ENCODE measurements at places on chromosomes 12 and 14.
A peak's percentile ranks its signal among the peaks of the same experiment; 100 is the strongest.

- no peak for DNase-seq
These were observed 16.9 kb downstream of the FZD10 start for GRCh38 chr12:130179191-130179590.

DNA sequence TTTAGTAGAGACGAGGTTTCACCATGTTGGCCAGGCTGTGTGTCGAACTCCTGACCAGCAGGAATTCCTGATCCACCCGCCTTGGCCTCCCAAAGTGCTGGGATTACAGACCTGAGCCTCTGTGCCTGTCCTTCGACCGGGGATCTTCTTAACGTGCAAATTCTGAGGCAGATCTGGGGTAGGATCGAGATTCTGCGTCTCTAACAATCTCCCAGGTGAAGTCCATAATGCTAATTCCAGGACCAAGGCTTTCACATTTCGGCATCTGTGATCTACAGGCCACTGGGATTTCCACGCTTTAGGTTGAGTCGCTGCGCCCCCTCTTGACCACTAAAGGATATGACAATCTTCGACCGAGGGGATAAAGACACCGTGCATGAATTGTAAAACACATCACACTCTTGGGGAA is 24.8 kb downstream of the FOS start:
- peak; percentile 61 for DNase-seq

GRCh38 chr12:111505601-111506036 is 93.5 kb downstream of the ATXN2 start:
- no peak for DNase-seq

GRCh38 chr12:103779410-103780092 is 61.5 kb downstream of the NT5DC3 start:
- no peak for DNase-seq

DNA sequence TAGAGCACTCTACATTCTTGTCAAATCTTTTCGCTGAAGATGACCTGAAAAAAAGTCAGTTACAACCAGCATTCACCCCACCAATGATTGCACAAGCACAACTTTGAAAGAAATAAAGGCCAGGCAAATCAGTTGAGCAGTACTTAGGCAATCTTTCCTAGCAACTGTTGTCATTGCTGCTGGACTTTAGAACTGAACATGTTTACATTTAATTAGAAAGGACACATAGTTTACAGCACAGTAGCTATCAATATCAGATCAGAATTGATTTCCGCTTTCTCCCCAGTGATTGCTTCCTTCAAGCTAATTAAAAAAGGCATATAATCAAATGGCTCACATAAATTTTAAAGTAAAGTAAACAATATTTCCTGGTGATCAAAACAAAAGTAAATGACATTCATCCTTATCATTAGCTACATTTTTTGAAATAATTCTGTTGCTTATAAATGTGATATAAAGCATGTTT is 128.4 kb downstream of the FOXA1 start:
- DNase-seq = peak; percentile 20

DNA sequence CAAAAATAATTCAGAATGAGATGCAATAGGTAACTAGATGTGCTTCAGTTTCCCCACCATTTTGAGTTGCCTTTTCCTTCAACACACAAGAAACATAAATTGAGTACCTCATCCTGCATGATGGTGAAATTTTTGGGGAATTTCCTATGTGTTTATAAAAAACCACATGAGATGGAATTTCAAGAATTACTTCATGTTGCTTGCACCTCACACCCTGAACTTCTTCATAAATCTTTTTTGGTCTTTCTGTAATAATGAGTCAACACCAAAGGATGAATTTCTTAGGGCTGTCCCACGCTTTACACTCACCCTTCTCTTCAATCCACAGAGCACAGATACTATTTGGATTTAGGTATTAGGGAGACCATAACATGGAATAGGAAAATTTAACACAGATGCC is 22.6 kb upstream of the LUM start:
- peak; percentile 62 for DNase-seq

GRCh38 chr14:27389402-27389801 is 791.6 kb upstream of the NOVA1 start:
- no peak for DNase-seq

GRCh38 chr12:130994821-130995375 is 41.2 kb downstream of the ADGRD1 start:
- DNase-seq = no peak

DNA sequence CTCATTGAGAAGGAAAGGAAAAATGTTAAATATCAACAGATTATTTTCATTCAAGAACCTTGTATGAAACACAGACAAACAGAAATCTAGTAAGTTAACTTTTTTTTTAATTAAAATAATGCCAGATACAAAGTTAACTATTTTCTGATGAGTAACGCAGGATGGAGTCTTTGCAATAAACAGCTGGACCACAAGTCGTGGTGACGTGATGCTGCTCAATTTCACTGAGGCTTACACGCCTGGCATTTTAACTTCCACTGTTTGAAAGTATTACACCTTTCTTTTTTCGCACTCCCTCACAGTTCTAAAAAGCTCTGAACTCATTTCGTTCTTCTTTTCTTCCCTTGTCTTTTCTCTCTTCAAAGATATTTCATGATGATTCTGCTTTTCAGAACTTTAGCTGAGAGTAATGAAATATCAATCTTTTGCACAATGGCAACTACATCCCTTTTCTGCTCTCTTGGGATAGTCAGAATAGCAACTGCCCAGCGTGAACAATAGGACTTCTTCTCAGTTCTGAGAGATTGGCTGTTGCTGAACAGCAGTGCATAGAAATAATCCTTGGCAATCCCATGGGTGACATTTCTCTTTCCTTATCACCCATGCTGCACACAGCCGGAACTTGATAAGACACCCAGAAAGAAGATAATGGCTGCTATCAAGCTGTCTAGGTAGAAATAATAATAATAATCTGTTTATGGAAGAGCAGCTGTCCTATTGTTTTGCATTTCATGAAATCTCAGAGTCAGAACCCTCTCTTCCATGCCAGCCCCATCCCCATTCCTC is 160.5 kb downstream of the BTG1 start:
- peak; percentile 45 for DNase-seq

- DNase-seq = peak; percentile 51
These were observed 93.9 kb downstream of the KSR2 start for GRCh38 chr12:117874842-117875434.

DNA sequence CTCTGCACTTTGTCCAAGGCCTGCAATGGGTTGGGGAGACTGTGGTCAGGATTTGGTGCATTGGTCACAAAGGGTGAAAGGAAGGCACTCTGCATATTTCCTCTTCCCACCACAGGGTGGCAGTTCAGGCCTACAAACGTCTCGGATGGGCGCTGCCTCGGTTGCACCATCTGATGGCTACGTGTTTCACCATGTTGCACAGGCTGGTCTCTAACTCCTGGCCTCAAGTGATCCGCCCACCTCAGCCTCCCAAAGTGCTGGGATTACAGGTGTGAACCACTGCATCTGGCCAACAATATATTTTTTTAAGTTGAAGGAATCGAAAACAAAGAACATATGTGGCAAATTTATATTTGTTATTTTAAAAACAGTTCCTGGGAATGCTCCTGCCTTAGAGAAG is 35.1 kb downstream of the TMBIM6 start:
- DNase-seq = peak; percentile 79

DNA sequence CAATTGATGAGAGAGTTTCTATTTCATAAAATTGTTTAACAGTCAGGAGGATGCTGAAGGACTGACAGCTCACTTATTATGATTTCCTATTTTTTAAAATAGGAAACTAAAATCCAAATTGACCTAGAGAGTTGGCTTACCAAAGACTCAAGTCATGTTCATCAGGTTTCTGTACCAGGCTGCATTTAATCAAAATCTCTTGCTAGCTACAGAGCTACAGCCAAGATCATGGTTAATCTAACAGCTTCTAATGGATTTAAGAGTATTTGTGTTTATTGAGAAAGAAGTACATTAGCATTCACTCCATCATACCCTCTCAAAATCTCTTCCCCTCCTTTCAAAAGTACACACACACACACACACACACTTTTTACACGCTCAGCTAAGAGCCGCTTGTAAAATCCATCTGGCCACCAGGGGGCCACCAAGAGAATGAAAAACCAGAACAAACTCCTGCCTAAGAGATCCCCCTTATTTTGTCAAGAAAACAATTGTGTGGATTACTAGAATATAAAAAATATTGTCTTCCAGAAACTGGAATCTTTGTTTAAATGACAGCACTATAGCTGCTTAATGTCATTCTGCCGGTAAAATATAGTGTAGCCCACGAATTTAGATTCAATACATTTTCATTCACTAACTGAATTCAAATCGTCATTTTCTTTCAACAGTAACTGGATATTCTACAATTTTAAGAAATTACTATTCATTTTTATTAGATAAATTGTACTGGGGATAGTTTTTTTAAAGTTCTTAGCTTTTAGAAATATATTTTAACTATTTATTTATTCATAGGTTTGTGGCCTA is 334.0 kb downstream of the BTG1 start:
- DNase-seq = peak; percentile 54

GRCh38 chr14:75489480-75489837 is 32.8 kb upstream of the BATF start:
- DNase-seq = no peak

GRCh38 chr14:72836085-72836484 is 57.8 kb downstream of the DPF3 start:
- no peak for DNase-seq

GRCh38 chr12:122350141-122350848 is 72.2 kb downstream of the CLIP1 start:
- DNase-seq = peak; percentile 78

GRCh38 chr12:16325426-16325825 is 22.0 kb upstream of the MGST1 start:
- DNase-seq = no peak

- DNase-seq = no peak
These were observed 18.9 kb upstream of the COCH start for GRCh38 chr14:30855345-30856037.

DNA sequence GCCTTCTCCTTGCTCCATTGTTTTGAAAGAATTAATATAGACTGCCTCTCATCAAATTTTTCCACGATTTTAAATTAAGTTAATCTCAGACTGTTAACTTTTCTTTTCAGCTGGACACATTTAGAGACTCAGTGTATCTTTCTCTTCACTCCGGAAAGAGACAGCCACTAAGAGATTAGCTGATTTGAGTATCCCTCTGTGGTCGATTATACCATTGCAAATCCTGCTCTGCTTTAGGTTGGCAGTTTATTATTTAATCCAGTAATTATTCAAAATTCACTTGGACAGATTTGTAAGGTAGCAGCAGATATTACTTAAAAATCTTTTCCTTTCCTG is 588 bp upstream of the TWF1 start:
- no peak for DNase-seq

DNA sequence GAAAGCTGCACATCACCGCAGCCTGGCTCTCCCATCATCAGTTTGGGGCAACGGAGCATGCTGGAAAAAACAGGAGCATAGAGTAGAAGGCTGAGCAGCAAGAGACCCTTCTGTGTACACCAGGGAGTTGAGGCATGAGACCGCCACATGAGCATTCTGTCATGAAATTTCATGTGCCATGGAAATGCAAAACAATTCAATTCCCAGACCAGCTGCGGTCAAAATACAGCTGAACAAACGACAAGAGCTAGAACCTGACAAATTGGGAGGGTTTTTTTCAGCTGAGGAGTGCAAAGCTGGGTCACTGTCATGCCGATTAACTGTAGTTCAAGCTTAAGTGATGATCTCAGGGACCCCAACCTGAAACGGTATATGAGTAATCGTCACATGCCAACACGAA is 37.1 kb downstream of the TMEM30B start:
- no peak for DNase-seq

DNA sequence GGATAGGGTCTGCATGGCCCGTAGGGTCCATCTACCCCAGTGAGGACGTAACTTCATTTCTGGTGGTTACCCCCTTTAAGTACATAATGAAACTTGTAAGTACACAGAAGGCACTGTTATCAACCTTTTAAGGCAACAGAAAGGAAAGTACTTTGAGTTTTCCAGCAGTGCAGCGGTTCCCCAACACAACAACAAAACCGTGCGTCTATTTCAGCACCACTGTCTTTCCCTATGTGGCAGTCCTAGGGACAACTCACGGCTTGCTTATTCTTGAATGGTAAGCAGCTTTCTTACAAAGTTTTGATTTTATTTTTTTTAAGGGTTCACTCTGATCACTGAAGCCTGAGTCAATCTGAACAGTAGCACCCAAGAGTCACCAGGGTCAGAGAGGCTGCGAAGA is 46.3 kb downstream of the FOXN3 start:
- no peak for DNase-seq

DNA sequence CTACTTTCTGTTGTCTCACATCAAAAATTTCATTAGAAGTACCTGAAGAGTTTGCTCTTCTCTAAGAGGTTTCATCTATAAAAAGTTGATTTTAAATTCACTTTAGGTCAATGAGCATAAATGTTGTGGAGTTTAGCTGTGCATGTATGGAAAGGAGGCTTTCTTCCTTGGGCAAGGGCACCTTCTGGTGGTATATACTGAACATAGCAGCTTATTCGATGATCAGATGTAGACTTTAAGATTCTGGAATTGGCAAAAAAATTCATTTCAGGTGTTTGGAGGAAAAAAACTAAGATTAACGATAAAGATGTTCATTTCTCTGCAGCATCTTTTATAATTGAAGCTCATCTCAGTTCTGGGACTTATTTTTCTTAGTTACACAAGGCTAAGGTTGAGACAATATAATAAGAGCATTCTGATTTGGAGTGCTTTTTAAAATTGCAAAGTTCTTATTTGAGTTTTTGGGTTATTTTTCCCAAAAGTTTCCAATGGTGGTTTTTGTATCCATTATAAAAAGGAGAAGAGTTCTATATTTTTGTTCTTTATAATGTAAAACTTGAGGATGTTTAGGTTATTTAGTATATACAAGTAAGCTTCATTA is 46.8 kb downstream of the TMEM117 start:
- peak; percentile 60 for DNase-seq

DNA sequence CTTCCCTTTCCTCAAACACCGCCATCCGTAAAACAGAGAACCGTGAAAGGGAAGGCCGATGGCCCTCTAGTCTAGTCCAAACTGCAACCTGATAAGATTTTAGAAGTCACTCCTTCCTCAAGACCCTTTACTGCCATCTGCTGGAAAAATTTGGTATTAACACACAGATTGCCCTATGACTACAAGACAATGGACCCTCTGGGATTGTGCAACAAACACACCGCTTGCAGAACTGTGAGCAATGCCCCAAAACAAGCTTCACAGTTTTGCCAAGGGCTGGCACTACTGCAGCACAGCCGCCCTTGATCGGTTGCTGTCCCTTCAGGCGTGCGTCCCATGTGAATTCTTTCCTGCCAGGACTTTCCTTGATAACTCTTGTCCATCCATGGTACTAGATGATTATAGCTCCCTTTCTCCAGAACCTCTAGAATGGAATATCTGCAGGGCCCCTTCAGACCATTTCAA is 23.1 kb downstream of the LLPH start:
- peak; percentile 94 for DNase-seq

- no peak for DNase-seq
These were observed 2.2 kb downstream of the ZC3H10 start for GRCh38 chr12:56120158-56120846.

GRCh38 chr12:45613296-45613695 is 116.2 kb upstream of the ARID2 start:
- no peak for DNase-seq

- peak; percentile 52 for DNase-seq
These were observed 42.3 kb upstream of the EVL start for GRCh38 chr14:100022772-100023451.

Measured in fibroblast of gingiva (primary cell).